Liver (tissue), 10 donors: ENCODE measurements at places on chromosomes 5 and 9. TPM values are rescaled to one million over a fixed set of nuclear protein-coding genes. Genes with fewer than 3 reads are reported as not detected.
A peak's percentile ranks its signal among the peaks of the same experiment; 100 is the strongest.

Gene GPR150
- total RNA-seq = not detected

Gene SLC6A7
- total RNA-seq = not detected

Gene TYRP1
- total RNA-seq = 0.17 TPM

Gene LCN9
- total RNA-seq = not detected

Gene TTC39B
- 2.4 TPM for total RNA-seq

Gene FLT4
- 19.9 TPM for total RNA-seq

DNA sequence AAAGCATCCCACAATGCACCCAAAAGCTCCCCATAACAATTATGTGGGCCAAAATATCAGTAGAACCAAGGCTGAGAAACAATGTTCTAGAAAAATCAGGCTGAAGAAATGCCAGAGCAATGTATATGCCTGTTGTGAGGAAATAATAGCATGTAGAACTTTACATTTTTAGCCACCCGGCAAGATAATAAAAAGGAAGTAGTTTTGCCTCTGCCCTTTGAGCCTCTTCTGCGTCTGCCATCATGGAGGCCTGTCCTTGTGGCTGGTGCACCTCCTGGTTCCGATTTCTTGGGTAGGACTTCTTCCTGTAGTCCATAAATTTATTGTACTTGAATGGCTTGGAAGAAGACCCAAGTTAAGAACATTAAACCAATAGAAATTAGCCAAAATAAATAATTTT, 38.9 kb upstream of the TNFAIP8 start:
- H3K4me1 ChIP-seq = peaks cover 4% of the 10 kb centered on the region
- no peak for DNase-seq
- no peak overlapping the region for H3K27ac ChIP-seq
- no peaks in the 10 kb centered on the region for H3K36me3 ChIP-seq
- H3K4me3 ChIP-seq = no peak overlapping the region
- no peaks in the 10 kb centered on the region for H3K27me3 ChIP-seq

GRCh38 chr5:170483701-170484458, 19.9 kb upstream of the KCNIP1 start:
- H3K36me3 ChIP-seq = no peaks in the 10 kb centered on the region
- H3K4me3 ChIP-seq = no peak overlapping the region
- H3K4me1 ChIP-seq = no peaks in the 10 kb centered on the region
- no peak for DNase-seq
- H3K27me3 ChIP-seq = no peaks in the 10 kb centered on the region

DNA sequence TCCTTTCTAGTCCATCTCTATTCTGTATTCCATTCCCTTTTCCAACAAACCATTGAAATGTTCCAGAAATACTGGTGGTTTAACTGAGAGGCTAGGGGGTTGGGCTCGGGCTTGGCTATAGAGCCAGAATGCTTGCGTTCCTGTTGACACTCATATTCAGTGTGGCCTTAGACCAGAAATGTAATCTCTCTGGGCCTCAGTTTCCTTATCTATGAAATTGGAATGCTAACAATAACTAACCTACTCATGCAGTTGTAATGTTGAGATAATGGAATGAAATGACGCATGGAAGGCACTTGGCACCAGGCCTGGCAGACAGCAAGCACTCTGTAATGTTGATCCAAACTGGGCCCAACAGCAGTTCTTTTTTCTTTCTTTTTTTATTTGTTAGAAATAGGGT, 26.8 kb downstream of the JADE2 start:
- no peak overlapping the region for H3K4me3 ChIP-seq
- DNase-seq = no peak
- H3K27ac ChIP-seq = no peak overlapping the region
- peaks cover 4% of the 10 kb centered on the region for H3K36me3 ChIP-seq
- peaks cover 3% of the 10 kb centered on the region for H3K4me1 ChIP-seq

- no peaks in the 10 kb centered on the region for H3K36me3 ChIP-seq
- no peaks in the 10 kb centered on the region for H3K4me1 ChIP-seq
- no peak overlapping the region for H3K4me3 ChIP-seq
- H3K27me3 ChIP-seq = no peaks in the 10 kb centered on the region
- no peak overlapping the region for H3K27ac ChIP-seq
These were observed 44.8 kb upstream of the SNAPC3 start for GRCh38 chr9:15377625-15378540.

GRCh38 chr5:173736923-173737412, 120.5 kb upstream of the BOD1 start:
- H3K27ac ChIP-seq = no peak overlapping the region
- H3K27me3 ChIP-seq = no peaks in the 10 kb centered on the region
- no peaks in the 10 kb centered on the region for H3K4me1 ChIP-seq
- no peaks in the 10 kb centered on the region for H3K36me3 ChIP-seq
- no peak for DNase-seq

DNA sequence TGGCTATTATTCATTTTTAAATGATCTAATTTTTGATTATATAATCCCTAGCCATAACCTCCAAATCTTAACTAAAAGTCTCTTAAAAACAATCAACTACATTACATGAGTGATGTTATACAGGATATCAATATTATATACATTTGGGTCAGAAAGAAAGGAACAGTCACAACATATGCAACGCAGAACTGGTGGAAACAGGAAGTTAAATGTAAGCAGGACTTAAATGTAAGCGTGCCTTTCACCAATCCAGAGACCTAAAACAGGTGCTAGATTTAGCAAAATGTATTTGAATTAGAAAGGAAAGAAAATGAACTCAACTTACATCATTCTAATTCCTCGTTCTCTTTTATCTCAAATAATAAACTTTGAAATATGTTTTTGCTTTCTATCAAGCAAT, 738.5 kb downstream of the PTPRD start:
- no peaks in the 10 kb centered on the region for H3K4me1 ChIP-seq
- H3K27me3 ChIP-seq = no peaks in the 10 kb centered on the region
- H3K4me3 ChIP-seq = no peak overlapping the region
- DNase-seq = no peak
- H3K36me3 ChIP-seq = no peaks in the 10 kb centered on the region

GRCh38 chr9:5799314-5799713, 33.6 kb downstream of the ERMP1 start:
- no peaks in the 10 kb centered on the region for H3K4me1 ChIP-seq
- no peak for DNase-seq
- no peaks in the 10 kb centered on the region for H3K36me3 ChIP-seq
- H3K27me3 ChIP-seq = no peaks in the 10 kb centered on the region
- peak overlapping the region; percentile 32 for H3K27ac ChIP-seq
- no peak overlapping the region for H3K4me3 ChIP-seq

GRCh38 chr5:123186771-123187170, 97.7 kb downstream of the PRDM6 start:
- H3K4me1 ChIP-seq = no peaks in the 10 kb centered on the region
- no peak for DNase-seq
- H3K27me3 ChIP-seq = no peaks in the 10 kb centered on the region
- H3K4me3 ChIP-seq = no peak overlapping the region
- no peak overlapping the region for H3K27ac ChIP-seq

- H3K4me3 ChIP-seq = no peak overlapping the region
- H3K36me3 ChIP-seq = no peaks in the 10 kb centered on the region
- H3K27me3 ChIP-seq = no peaks in the 10 kb centered on the region
- no peaks in the 10 kb centered on the region for H3K4me1 ChIP-seq
These were observed 270.4 kb downstream of the MED10 start for GRCh38 chr5:6107675-6108539.

DNA sequence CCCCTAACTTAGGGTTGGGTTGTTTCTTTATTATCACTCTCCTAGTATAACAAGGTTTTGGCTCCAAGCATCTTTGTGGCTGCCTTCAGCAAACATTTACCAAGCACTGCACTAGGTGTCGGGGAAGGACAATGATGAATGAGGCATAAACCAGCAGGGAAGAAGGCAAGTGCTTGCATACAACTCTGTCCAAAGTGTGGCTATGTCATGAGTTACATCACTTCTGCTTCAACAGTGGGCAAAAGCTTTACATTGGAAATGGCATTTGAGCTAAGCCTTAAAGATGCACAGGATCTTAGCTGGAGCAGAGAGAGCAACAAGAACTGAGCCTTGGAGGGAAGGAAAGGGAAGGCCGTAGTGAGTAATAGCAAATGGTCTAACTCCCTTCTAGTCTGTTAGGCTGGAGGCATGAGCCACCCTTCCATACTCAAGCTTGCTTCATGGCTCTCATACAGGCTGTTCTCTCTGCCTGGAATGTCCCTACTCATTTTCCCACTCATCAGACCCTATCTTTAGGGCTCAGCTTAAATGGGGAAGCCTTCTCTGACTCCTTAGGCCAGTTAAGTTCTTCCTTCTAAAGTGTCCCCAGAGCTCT, 121.8 kb downstream of the SEMA6A start:
- no peaks in the 10 kb centered on the region for H3K36me3 ChIP-seq
- no peak for DNase-seq
- H3K4me3 ChIP-seq = no peak overlapping the region
- no peaks in the 10 kb centered on the region for H3K27me3 ChIP-seq
- no peak overlapping the region for H3K27ac ChIP-seq
- H3K4me1 ChIP-seq = no peaks in the 10 kb centered on the region

GRCh38 chr5:1827886-1828397, 26.7 kb downstream of the NDUFS6 start:
- H3K36me3 ChIP-seq = peaks cover 3% of the 10 kb centered on the region
- H3K27me3 ChIP-seq = no peaks in the 10 kb centered on the region
- no peak overlapping the region for H3K27ac ChIP-seq
- H3K4me1 ChIP-seq = no peaks in the 10 kb centered on the region

DNA sequence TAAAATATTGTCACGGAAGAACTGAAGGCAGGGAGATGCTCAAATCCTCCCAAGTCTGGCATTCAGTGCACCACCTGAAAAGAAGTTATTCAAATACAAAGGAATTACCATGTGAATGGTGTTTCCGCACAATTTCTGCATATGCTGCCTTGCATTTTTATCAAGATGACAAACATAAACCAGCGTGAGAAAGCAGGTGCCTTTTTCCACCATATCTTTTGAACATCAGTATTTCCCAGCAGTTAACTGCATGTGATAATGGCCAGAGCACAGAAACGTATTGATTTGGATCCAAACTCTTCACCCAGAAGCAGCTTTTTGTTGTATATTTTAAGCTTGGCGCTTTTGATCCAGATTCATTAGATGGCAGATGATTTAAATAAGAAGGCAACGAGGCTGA, 808.0 kb downstream of the TLE1 start:
- H3K4me3 ChIP-seq = no peak overlapping the region
- H3K4me1 ChIP-seq = no peaks in the 10 kb centered on the region
- H3K36me3 ChIP-seq = no peaks in the 10 kb centered on the region
- H3K27me3 ChIP-seq = no peaks in the 10 kb centered on the region
- DNase-seq = no peak
- no peak overlapping the region for H3K27ac ChIP-seq

DNA sequence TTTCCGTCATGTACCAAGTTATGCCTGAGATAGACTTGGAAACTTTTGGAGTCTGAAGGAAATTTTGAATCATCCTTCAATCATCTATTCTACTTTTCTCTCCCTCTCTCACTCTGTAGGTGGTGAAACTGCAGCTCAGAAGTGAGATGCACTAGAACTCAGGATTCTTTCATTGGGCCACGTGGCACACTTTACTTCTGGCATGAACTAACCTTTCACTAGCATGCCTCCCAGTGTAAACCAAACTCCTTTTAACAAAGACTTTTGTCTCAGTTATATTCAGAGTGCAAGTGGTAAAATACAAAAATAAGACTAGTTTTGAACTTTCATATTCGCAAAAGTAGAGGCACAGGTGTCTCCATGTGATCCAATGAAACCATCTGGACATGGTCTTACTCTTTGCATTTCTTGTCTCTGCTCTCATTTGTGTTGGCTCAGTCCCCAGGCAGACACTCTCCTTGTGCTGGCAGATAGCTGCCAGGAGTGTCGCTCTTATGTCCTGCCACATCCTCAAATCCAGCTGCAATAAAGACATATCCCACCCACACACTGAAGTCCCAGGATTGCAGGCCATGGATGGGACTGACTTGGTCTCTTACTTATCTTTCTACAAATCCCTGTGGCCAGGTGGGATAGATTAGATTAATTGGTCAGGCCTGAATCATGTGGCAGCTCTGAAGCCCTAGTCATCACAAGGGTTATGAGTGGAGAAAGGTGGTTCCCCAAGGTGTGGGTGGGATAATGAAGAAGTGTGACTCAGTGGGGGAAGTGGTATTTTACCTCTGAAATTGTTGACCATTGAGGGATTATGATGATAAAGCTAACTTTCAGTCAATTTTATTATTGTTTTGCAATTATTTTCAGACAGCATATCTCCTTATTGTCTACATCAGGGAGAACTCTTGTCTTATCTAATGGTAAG, 267.5 kb downstream of the GABRB2 start:
- no peak overlapping the region for H3K27ac ChIP-seq
- no peak overlapping the region for H3K4me3 ChIP-seq
- no peaks in the 10 kb centered on the region for H3K27me3 ChIP-seq
- no peak for DNase-seq
- no peaks in the 10 kb centered on the region for H3K36me3 ChIP-seq

- no peak for DNase-seq
- no peak overlapping the region for H3K27ac ChIP-seq
- H3K27me3 ChIP-seq = peaks cover 20% of the 10 kb centered on the region
- H3K4me3 ChIP-seq = no peak overlapping the region
- peaks cover 20% of the 10 kb centered on the region for H3K4me1 ChIP-seq
- H3K36me3 ChIP-seq = no peaks in the 10 kb centered on the region
These were observed 1.5 kb upstream of the GABBR2 start for GRCh38 chr9:98709968-98710965.

- H3K27ac ChIP-seq = no peak overlapping the region
- H3K36me3 ChIP-seq = no peaks in the 10 kb centered on the region
- no peaks in the 10 kb centered on the region for H3K27me3 ChIP-seq
- no peaks in the 10 kb centered on the region for H3K4me1 ChIP-seq
These were observed 8.8 kb upstream of the RNF183 start for GRCh38 chr9:113311961-113312360.

- peaks cover 11% of the 10 kb centered on the region for H3K4me1 ChIP-seq
- no peaks in the 10 kb centered on the region for H3K27me3 ChIP-seq
- no peak for DNase-seq
- no peaks in the 10 kb centered on the region for H3K36me3 ChIP-seq
- peak overlapping the region; percentile 7 for H3K4me3 ChIP-seq
These were observed 62.5 kb downstream of the NFIB start for GRCh38 chr9:14251154-14252071.

GRCh38 chr5:178203670-178204181, 607 bp upstream of the HNRNPAB start:
- peaks cover 7% of the 10 kb centered on the region for H3K36me3 ChIP-seq
- peak overlapping the region; percentile 93 for H3K27ac ChIP-seq
- peak overlapping the region; percentile 99 for H3K4me3 ChIP-seq
- no peaks in the 10 kb centered on the region for H3K27me3 ChIP-seq

DNA sequence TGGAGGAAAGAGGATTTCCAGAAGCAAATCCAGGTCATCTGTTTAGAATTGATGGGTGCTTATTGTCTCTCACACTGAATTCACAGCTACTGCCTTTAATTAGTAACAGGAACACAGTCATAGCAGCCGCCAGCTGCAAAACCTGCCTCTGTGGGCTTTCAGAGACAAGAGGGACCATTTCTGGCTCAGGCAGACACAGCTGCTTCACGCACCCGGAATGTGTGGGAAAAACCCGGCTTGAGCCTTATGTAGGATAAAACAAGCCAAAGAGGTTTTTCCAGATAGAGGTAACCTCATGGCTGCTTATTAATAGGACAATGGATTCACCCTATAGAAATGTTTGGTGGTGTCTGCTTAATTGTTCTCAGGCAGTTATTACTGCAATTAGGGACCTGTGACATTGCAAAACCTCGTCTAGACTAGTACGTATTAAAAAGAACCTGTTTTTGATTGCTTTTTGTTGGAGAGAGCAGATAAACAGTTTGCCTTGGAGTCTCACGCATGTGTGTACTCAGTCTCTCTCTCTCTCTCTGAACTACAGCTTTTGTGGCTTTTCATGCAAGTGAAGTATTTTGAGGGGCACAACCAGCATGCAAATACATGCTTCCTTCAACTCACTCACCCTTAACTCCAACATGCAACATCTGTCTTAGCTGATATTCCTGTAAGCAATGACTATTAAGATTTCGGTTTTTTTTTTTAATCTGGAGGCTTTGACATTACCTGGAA, 302.7 kb downstream of the PLK2 start:
- no peak overlapping the region for H3K4me3 ChIP-seq
- H3K27me3 ChIP-seq = peaks cover 3% of the 10 kb centered on the region
- H3K4me1 ChIP-seq = no peaks in the 10 kb centered on the region
- no peak overlapping the region for H3K27ac ChIP-seq
- H3K36me3 ChIP-seq = no peaks in the 10 kb centered on the region
